ENCODE measurements at places on chromosomes 6 and 20.

GRCh38 chr6:363291-363690 lies 28.3 kb upstream of the IRF4 start:
- DNase-seq = no peak

GRCh38 chr6:43916924-43917877 lies 147.2 kb downstream of the VEGFA start:
- no peak for DNase-seq

GRCh38 chr20:2606507-2607006 lies 45.9 kb upstream of the NOP56 start:
- no peak for DNase-seq

GRCh38 chr6:41724228-41724580 lies 11.2 kb downstream of the TFEB start:
- DNase-seq = no peak

DNA sequence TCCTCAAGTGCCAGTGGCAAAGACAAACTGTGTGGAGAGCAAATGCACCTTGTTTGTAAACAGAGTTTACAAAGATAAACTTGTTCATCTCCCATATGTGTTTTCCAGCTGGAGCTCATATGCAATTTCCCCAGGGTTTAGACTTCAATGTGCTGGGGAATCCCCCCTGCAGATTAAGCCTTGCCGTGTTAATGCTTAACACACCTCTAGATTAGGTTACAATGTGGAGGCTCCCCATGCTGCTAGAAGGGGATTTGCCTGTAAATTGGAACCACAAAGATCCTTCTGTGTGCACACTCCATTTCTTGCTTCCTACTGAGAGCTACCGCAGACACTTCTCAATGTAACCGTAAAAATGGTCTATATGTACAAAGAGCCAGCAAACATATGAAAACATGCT lies 263.1 kb downstream of the TBX18 start:
- DNase-seq = no peak

GRCh38 chr6:91569071-91569470 lies 982.2 kb upstream of the MAP3K7 start:
- no peak for DNase-seq

DNA sequence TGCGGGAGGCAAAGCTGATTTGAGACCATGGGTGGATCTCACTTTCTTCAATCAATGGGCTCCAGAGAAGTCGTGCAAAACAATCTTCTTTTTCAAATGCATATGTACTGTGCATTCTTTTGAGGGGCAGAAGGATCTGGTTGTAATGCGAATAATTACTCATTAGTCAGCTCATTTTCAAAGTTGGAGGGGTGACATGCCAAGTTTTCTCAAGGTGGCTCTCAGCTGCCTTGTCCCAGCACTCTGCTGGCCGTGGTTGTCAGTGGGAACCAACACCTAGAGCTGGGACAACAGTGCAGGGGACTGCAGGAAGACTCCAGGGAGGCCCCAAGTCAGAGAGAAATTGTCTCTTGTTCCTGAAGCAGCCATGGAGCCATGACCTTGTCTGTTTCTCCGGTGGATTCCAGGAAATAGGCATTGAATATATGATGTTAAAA lies 25.3 kb downstream of the MYT1 start:
- DNase-seq = no peak

GRCh38 chr6:130675072-130675471 lies 152.1 kb upstream of the SMLR1 start:
- peak; percentile 3 for DNase-seq

GRCh38 chr20:61857884-61858283 lies 207.8 kb downstream of the TAF4 start:
- DNase-seq = no peak

- no peak for DNase-seq
Observed at GRCh38 chr6:127404594-127405178, 54.5 kb downstream of the KIAA0408 start.

DNA sequence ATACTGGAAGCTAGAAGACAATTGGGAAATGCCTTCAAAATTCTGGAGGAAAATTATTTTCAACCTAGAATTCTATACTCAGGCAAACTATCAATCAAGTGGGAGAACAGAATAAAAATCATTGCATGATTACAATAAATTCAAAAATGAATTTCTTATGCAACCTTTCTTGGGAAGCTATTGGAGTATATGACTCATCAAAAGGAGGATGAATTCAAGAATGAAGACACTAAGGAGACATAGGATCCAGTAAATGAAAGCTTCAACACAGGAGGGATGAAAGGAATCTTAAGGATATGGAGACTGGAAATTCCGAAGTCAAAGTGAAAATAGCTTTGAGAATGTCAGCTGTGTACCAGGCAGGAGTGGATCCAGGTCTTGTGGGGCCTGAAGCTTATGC lies 12.6 kb upstream of the UBR2 start:
- no peak for DNase-seq

GRCh38 chr6:145960918-145961589 lies 3.1 kb downstream of the SHPRH start:
- DNase-seq = no peak

DNA sequence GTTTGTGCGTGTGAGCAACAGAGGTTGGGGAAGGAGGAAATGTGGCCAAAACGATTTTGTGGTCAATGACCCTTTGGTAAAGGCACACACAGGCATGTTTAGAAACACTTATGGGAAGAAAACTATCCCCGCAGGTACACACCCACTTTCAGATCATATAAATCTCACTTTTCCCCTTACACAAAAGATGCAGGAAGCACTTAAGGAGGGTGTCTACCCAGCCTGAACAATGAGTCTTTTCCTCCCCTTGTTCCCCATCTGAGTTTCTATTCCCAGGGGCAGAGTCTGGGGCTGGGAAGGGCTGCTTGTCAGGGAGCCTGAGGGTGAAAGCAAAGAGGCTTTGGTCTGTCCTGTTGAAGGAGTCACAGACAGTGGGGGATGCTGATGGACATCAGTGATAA lies 193.2 kb upstream of the SALL4 start:
- DNase-seq = no peak

GRCh38 chr20:37922016-37922415 lies 19.1 kb downstream of the VSTM2L start:
- no peak for DNase-seq

DNA sequence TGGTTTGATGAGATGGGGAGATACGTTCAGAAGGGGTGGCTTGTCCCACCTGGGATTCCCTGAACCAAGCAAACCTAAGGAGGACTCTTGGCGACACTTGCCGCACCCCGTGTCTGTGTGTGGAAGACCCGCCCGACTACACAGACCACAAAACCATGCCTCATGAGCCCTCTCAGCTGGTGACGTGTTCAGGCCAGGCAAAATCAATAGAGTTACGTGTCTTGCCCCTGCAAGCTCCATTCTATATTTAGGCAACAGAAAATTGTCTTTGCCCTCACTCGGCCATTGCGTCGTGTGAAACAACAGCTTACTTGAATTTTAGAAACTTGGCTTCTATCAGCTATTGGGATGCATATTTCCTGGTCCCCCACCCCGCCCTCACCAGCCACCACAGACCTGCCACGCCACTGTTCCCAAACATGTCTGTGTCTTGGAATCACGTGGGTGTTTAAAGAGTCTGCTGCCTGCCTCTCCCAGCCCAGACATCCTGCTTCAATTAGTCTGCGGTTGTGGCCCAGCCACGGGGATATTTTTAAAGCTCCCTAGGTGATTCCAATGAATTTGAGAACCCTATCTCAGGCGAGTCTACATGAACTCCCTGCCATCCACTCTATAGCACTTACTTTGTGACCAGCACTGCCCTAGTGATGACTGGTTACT lies 279.2 kb upstream of the EXOC2 start:
- DNase-seq = no peak

- DNase-seq = peak; percentile 25
Observed at GRCh38 chr6:149566410-149567193, 427 bp downstream of the GINM1 start.

GRCh38 chr6:133945158-133945557 lies 7.9 kb upstream of the TBPL1 start:
- no peak for DNase-seq

- DNase-seq = peak; percentile 84
Observed at GRCh38 chr6:25992413-25993340, 30.1 kb downstream of the TRIM38 start.

DNA sequence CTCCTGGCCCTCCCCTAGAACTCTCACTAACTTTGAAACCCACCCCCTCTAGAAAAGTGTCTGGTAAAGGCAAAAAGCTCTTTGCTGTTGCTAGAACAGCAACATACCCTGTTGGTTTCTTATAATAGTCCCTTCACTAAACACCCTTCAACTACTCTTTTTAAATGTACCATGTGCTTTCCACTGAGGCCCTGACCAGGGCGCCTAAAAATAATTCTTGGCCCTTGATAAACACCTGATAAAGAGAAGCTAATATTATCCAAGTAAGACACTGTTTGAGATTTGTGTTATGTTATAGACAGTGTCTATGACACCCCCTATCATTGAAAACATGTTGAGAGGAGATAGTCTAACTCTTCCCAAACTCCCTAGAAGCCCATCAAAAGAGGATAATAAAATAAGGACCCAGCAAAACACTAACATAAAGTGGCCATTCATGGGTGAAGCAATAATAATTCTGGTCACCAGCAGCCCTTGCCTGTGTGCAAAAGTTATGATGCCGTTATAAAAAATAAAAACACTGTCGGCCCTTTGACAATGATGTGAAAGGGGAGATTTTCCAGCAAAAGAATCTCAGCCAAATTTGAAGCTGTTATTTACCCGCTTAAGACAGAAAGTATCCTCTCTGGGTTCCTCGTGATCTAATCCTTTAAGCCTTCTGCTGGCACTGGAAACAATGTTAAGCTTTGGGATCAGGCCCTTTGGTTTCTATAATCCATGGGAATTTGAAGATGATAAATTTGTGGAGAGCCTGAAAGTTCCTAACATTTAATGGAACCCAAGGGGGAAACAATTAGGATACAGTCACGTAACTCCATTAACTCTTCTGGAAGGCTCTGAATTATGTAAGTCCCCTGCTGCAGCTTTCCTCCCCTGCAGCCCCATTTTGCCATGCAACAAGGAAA lies 122.6 kb upstream of the PLCB4 start:
- DNase-seq = no peak

GRCh38 chr6:161434921-161435747 lies 161.3 kb upstream of the AGPAT4 start:
- DNase-seq = peak; percentile 97

- DNase-seq = no peak
Observed at GRCh38 chr6:124110514-124110913, 306.8 kb downstream of the NKAIN2 start.

GRCh38 chr6:109978174-109979032 lies at the start of gene GPR6:
Gene GPR6, plus strand, starts transcription at chr6:109978311. Its CDS starts 802 bp downstream, at chr6:109979113.
- DNase-seq = peak; percentile 48

- DNase-seq = no peak
Observed at GRCh38 chr20:63311833-63312243, 18.9 kb downstream of the COL20A1 start.

DNA sequence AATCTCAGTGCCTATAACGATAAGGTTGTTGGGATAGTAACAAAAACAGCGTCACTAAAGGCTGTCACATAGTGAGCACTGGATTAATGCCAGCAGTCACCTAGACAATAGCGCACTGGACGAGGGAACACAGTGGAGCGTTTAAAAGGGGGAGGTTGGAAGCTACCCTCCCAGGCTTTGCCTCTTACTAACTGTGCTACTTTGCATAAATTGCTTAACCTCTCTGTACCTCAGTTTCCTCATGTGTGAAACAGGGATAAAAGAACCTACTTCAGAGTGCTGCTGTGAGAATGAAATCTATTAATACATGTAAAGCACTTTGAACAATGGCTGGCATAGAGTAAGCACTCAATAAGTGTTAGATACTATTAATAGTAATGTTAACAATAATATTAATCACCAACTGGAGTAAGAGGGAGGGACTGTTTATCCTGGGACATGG lies 10.5 kb downstream of the BCL2L1 start:
- DNase-seq = no peak

- peak; percentile 80 for DNase-seq
Observed at GRCh38 chr6:144158133-144158532, 7.8 kb downstream of the STX11 start.

DNA sequence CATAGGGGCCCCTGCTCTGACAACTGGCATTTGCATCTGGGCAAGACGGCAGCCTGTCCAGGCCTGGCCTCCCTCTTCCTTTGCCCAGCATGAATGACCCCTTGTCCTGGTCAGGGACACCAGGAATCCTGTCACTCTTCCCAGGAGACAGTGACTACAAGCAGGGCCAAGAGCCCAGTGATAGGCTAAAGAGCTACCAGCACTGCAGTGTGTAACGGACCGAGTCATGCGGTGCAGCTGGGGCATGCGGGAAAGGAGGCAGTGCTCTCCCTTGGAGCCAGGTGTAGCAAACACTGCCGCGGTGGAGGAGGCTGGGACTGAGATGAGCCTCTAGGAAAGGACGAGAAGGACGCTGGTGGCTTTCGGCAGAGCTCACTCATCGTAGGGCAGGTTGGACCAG lies 38.7 kb upstream of the DSP start:
- DNase-seq = no peak

DNA sequence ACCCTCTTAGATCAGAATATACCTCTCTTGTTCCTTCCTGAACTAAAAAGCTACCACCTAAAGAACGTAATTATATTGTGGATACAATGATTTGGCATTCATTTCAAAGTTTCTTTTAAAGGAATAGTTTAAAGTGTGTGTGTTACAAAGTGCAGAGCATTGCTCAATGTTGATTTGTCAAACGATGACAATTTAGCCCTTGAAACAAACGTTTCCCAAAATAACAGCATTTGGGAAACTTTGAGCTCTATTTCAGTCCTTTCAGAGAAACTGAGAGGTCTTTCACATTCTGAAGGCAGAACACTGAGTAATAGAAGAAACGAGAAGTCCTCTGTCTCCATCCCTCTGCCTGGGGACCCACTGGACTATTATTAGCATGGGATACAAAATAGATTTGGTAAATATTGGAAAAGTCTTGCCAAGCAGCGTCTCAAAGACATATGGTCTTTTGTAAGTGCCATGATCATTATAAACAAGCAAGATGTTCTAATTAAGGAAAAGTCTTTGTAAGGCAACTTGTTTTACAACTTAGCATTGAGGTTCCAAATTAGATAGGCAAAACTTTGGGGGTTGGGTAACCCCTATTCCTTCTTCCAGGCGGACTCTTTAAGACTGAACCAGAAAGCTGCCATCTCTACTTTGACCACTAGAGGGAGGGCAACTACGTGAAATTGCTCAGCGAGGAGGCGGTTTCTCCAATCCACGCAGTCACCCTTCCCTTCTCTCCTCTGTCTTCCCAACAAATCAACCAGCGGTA lies 208.8 kb downstream of the RNF144B start:
- peak; percentile 57 for DNase-seq

DNA sequence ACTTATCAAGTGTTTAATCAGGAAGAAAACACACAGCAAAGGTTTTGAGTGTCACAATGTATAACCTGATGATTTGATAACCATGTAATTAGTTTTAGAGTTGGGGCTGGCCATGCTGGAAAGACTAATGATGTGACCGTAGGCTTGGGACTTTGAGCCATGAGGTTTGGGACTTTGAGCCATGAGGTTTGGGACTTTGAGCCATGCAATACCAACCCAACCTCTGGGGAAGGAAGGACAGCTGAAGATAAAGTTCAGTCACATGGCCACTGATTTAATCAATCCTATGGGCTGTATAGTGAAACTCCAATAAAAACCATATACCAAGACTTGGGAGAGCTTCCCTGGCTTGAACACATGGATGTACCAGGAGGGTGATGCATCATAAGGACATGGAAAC lies 32.8 kb downstream of the SLC35B3 start:
- DNase-seq = no peak

GRCh38 chr6:20069021-20069522 lies 143.2 kb downstream of the MBOAT1 start:
- DNase-seq = no peak

All from kidney glomerular epithelial cell (primary cell).